ENCODE measurements at places on chromosomes 5 and 9. TPM values are rescaled to one million over a fixed set of nuclear protein-coding genes. Genes with fewer than 3 reads are reported as not detected.

- DNase-seq, result no peak
Measured at GRCh38 chr9:89411759-89412158, 86.2 kb downstream of the SEMA4D start.

GRCh38 chr5:127652952-127653611 lies 4.2 kb downstream of the CTXN3 start:
- no peak for DNase-seq

The C9orf50 gene
- not detected for total RNA-seq

- DNase-seq, result no peak
Measured at GRCh38 chr5:133421394-133421793, 190.9 kb downstream of the FSTL4 start.

- no peak for DNase-seq
Measured at GRCh38 chr9:91403665-91404543, 19.7 kb downstream of the NFIL3 start.

- no peak for DNase-seq
Measured at GRCh38 chr5:72434781-72435437, 72.3 kb downstream of the ZNF366 start.

All from type B pancreatic cell (in vitro differentiated cells).